ENCODE measurements at places on chromosomes 16 and 17.

GRCh38 chr16:4767872-4768548 is 1.0 kb upstream of the ZNF500 start:
- no peak for DNase-seq

GRCh38 chr16:76577003-76577402 is 299.8 kb downstream of the CNTNAP4 start:
- no peak for DNase-seq

DNA sequence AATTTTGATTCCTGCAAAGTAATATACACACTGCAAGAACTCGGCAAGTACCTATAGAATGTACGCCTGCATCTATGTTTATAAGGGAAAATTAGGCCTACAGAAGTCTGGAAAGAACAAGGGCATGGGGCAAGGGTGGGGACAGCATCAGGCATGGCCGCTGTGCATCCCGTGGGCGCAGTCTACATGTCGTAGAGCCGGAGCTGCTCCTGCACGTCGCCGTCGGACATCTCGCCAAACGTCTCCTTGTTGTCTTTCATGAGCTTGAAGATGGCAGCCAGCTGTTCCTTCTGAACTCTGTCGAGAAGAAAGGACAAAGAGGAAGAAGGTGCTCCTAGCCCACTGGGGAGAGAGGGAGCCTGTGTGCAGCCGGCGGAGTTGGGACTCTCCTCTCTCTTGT is 33.4 kb downstream of the MXRA7 start:
- DNase-seq = no peak

DNA sequence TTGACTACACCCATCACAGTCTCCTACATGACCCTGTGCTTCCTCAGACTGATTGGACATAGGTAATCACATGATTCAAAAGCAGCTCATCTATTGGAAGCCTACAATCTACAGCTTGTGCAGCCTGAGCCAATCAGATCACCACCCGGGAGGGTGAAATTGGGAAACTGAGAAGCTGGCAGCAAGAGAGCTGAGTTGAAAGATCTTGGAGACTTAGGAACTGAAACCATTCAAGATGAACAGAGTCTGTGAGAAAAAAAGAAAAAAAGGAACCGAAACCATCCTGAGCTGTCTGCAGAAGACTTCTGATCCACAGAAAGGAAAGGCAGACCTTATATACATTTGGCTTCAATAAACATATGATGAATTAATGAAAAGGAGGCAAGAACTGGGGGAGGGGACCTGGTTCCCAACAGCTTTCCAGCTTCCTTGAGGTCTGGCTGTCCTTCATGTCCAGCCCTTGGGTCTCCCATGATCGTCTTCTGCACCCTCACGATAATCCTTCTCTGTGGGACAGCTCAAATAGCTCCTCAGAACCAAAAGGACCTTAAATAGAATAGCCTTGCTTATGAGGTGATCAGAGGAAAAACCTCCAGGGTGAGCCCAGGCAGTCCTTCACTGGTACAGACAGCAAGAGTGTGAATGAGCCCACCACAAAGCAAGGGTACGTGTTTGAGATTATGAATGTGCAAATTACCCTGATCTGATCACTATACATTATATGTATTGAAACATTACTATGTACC is 32.6 kb downstream of the PLXDC1 start:
- no peak for DNase-seq

DNA sequence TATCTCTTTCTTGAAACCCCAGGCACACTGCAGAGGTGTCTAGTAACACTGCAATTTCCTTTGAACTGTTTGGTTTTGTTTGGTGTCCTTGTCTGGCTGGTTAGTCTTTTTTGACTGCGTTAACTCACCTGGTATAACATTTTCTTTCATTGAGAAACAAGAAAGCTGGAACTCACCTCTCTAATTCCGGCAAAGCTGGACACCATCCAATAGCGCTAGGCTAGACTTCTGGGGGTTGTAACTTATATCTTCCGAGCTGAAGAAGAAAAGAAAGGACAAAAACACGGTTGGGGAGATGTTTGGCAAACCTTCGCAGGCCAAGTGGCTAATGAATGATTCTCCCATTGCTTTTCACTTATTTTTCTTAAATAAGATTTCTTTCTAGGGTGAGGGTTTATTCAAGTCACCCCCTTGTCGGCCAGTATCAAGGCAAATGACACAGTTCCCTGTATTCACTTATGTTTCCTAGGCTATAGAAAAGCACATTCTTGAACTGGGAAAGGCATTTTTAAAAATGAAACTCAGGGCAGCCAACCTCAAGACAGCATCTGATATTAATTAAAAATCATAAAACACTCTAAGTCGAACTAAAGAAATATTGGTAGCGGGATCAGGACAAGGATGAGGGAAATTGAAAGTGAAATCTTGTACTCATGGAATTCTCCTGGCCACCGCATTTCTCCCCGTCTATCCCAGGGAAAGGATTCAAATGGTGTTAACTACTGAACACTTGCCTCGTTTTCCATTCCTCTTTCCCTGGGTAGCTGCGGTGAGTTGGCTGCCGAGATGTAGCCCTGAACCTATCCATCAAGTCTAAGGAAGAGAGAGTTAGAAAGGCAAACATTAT is 95.9 kb upstream of the ZFHX3 start:
- no peak for DNase-seq

DNA sequence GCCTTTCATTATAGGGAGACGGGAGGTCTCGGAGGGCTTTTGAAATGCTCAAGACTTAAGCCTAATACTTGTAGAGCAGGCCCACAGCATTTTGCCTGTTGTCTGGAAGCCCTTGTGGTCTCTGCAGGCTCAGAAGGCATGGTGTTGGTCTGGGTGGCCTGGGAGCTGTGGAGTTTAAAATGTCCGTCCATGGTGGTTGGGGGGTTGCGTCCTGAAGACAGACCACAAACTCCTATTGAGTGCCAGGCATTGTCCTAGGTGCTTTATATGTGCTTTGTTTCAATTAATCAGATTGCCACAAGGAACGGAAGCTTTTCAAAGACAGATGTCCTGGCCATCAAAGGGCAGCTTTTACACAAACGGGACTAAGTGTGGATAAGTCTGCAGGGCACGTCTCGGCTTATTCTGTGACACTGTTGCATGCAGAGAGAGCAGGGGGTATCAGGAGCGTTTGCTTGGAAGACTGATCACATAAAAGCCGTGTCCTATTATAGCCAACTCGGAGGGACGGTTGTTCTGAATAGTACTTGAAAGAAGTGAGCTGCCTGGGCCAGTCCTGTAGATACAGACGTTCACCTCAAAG is 7.8 kb downstream of the NTN1 start:
- no peak for DNase-seq

GRCh38 chr17:8468980-8469379 is 33.3 kb downstream of the NDEL1 start:
- no peak for DNase-seq

GRCh38 chr17:65434251-65434650 is 127.2 kb downstream of the AXIN2 start:
- DNase-seq = no peak

- no peak for DNase-seq
Measured at GRCh38 chr16:2924901-2925755, 13.4 kb downstream of the FLYWCH1 start.
